Cortex of kidney (tissue), 1 donor: ENCODE measurements at places on chromosomes 6 and 20.

- DNase-seq: no peak
Observed at GRCh38 chr6:134764741-134765140, 185.2 kb downstream of the ALDH8A1 start.

GRCh38 chr20:57840504-57841296, 130.9 kb upstream of the PMEPA1 start:
- no peak for DNase-seq

GRCh38 chr20:20246996-20247633, 120.8 kb upstream of the INSM1 start:
- no peak for DNase-seq

GRCh38 chr20:1964061-1964460, 29.8 kb downstream of the PDYN start:
- no peak for DNase-seq

DNA sequence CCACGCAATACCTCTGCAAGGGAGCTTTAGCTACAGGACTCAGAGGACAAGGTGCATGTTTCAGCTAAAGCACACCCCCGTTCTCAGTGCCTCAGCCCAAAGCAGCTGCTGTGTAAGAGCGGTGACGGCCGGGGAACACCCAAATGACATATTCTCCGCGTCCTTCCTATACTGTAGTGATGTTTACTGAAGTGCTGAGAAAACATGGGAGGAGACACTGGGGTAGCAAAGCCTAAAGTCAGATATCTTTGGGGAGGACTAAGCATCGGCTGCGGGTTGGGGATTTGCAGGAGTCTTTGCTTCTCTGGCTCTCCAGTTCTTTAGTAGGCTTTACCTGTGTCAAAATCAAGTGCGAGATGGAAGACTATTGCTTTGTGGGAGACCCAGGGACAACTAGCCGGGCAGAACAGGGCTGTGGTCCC, 1.7 kb downstream of the SLC22A23 start:
- no peak for DNase-seq

DNA sequence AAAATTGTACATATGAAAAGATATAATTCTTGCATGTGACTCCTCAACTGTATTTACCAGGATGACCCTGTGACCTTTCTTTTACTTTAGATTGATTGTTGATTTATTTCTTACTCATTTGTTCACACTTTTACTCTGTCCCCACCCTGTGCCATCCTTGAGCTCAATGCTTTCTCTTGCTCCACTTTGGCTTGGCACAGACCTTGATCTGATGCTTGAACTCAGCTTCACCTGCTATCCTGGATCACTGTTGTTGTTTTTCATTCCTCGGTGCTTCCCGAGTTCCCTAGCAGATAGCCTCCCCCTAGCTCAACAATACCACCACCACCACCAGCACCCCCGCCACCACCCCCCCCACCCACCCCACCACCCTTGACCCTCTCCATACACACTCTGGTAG, 102.1 kb downstream of the EYA4 start:
- DNase-seq: no peak

DNA sequence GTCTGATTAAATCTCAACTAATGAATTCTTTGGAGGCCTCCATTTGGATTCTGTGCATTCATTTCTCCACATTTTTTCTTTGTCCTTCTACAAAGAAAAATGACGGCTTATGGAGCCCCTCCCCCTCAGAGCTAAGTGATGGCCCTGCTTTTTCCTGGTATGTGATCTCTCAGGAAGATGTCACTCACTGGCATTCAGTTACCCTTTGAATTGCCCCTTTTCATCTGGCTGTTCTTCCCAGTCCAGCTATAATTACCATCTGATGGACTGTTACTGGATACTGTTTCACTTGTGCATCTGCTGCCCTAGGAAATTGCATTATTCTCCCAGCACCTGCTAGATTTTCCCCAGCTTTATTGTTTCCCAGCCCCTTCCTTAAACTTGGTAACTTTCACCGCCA, 151.9 kb downstream of the CFAP61 start:
- DNase-seq: no peak

DNA sequence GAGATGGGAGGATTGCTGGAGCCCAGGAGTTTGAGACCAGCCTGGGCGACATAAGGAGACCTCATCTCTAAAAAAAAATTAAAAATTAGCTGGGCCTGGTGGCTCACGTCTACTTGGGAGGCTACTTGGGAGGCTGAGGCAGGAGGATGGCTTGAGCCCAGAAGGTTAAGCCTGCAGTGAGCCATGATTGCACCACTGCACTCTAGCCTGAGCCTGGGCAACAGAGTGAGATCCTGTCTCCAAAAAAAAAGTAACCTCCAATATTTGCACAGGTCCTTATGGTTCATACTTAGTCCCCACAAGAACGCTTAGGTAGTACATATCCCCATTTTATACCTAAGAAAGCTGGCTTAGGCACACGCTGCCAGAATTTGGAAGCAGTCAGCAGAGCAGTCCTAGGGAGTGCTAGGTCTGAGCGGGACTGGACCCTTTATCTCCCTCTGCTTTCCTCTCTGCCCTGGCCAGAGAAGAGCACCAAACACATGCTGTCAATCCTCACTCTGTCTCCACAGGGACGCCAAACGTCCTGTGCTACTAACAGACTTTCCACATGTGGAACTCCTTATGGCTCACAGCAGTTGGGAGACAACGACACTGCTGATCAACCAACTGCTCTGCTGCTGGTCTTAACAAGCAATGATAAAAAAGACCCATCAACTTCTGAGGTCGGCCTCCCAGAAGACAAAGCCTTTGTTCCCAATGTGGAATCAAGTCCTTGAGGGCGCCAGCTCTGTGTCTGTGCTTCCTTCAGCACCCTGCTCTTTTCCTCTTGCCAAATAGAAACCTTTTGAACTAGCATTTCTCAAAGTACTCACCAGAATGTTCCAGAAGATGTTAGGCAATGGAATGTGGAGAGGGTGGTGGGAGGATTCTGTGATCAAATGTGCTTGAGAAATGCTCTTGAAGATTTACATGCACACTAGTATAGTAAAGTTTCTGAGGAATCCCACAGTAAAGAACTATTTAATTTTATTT, 226.3 kb upstream of the DTNBP1 start:
- DNase-seq: no peak

- DNase-seq: no peak
Observed at GRCh38 chr6:42049948-42050296, 402 bp upstream of the TAF8 start.

DNA sequence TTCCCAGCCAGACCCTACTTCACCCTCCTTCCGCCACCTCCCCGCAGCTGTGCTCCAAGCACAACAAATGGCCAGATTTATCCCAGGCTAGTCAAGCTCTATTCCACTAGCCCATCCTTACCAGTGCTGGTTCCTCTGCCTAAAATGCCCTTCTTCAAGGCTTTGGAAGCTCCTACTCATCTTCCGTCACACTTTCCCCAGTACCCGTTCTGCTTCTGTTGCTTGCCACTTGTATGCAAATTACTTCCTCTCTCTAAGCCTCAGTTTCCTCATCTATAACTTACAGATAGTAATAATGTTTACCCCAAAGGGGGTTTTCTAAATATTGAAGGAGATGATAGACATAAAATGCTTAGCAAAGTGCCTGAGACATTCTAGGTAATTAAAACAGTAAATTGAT, 193.1 kb downstream of the MAFB start:
- no peak for DNase-seq

DNA sequence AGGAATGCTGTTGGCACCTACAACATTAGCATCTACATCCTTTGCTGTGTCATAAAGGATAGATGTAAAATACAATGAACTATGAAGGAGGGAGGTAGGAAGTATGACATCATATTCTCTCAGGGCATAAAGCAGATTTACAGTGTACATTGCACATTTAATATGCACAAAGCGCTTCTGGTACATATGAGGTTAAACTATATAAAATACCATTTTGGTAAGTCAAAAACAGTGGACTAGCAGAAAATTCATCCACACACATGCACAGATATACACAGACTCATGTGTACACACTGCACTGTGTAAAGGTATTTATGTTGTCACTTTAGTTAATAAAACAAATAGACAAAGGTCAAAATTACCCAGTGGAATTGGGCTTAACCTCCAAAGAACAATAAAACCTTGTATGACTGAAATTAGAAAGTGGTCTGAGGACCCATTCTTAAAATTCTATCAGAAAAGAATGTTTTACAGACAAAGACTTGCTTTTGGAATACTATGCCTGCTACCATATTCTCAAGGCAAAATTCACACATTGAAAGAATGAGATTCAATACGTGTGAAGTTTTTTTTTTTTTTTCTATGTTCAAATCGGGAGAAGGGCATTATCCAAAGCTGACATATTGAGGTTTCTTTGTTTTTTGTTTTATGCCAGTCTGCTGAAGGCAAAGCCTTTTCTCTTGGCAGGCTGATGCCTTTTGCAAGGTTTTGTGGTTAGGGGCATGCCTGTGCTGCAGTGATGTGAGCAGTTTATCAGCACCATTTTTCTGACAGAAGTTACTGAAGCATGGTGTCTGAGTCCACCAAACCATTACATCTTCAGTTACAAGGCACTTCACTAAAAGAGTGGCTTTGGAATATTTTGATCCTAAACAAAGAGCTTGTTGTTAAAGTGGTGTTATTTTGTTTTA, 199.0 kb downstream of the PLCB1 start:
- no peak for DNase-seq

DNA sequence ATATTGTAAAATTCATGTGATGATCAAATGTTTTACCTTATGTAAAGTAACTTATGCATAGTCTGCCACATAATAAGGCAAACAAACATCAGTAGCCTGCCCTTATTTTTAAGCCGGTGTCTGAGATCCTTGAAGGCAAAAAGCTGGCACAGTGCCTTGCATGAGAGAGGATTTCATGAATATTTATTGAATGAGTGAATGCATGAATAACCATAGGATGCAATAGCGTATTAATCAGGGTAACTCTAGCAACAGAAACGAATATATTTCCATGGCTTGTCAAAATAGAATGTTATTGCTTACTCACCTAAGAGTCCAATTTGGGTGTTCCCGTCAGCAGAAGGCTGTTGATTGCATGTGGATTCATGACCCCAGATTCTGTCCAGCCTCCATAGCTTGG, 34.9 kb downstream of the BTBD3 start:
- no peak for DNase-seq

DNA sequence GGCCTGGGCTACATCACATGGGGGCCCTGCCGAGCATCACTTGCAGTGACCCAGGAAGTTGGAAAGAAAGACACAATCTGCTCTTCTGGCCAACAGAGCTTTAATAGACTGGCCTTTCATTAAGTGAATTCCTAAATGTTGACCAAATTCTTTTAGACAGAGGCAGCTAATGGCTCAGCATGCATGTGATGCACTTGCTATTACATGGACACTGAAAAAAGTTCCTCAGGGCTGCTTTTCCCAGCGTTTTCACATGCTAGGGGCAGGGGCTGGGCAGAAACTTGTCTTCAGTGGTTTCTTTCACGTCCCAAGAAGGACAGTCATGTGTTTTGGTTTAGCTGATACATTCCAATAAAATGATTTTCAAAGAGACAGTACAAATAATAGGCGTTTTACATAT, 651.0 kb upstream of the SLC35B3 start:
- DNase-seq: no peak

DNA sequence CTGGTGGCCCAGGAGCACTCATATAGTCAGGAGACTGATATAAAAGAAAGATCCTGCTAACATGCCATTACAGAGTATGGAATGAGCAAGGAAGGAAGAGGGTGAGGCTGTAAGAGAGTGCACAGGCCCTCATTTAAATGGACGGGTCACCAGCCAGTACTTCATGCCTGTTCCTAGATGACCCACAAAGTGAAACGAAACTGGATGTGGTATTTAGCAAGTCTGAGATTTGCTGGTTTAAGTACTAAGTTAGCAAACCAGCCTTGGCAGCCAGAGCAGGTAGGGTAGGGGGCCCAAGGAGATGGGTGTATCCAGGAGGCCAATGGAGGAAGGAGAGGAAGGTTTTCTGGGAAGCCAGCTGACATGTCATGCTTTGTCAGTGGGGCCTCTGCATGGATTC, 15.9 kb downstream of the NT5E start:
- DNase-seq: no peak

- DNase-seq: no peak
Observed at GRCh38 chr20:41142245-41142644, 4.9 kb downstream of the PLCG1 start.

GRCh38 chr20:62887152-62887859, 25.7 kb upstream of the TCFL5 start:
- DNase-seq: no peak

- no peak for DNase-seq
Observed at GRCh38 chr6:16208989-16209388, 29.4 kb upstream of the GMPR start.

DNA sequence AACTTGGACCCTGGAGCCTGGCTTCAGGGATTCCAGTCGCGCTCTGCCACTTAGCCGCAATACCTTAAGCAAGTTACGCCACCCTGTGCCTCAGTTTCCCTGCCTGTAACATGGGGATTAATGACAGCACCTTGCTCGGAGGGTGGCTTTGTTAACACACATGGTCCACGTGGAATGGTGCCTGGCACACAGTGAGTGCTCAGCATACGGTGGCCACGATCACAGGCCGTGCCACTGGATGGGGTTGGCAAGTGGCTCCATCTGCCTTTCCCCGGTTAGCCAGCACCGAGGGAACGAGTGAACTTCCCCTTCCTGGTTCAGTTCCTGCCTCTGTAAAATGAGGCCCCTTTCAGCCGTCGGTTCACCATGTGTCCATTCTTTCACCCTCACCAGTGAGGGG, 17.2 kb downstream of the C6orf132 start:
- no peak for DNase-seq

GRCh38 chr6:163837691-163838431, 423.3 kb downstream of the QKI start:
- DNase-seq: no peak

DNA sequence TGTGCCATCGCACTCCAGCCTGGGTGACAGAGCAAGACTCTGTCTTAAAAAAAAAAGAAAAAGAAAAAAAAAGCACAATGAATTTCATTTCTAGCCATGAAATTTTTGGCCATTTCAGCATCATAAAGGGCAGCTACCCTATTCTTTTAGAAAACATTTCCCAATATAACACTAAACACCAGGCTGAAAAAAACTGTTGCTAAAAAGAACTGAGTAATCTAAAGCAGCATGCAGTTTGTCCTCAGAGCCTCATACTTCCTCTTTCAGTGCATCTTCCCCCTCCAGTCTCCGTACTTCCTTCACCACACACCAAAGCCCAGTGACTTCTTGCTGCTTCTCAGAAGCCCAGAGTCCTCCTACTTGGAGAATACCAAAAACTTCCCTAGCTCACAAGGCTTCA, 5.6 kb upstream of the IFNGR1 start:
- no peak for DNase-seq
